Left colon (tissue), 2 donors: ENCODE measurements at places on chromosomes 7 and 10. TPM values are rescaled to one million over a fixed set of nuclear protein-coding genes. Genes with fewer than 3 reads are reported as not detected.

DNA sequence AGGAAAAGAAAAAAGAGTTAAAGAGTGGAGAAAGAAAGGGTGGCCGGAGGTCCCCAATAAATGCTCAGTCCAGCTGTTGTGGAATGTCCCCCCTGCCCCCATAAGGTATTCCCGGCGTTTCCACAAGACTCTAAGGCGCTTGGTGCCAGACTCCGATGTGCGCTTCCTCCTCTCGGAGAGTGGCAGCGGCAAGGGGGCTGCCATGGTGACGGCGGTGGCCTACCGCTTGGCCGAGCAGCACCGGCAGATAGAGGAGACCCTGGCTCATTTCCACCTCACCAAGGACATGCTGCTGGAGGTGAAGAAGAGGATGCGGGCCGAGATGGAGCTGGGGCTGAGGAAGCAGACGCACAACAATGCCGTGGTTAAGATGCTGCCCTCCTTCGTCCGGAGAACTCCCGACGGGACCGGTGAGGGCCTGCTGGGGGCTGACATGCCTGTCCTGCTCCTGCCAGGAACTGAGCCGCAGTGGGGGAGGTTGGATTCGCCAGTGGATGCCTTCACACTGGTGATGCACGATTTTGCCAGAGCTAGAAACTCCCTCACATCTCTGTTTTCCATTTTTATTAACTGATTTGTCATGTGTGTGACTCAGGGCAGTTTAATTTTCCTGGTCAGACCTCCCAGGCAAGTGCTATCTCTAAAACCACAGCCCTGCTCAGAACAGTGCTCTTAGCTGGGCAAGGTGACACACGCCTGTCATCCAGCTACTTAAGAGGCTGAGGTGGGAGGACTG lies 34.2 kb downstream of the TACR2 start:
- DNase-seq: no peak

- no peak for DNase-seq
Observed at GRCh38 chr7:3710122-3710521, 409.1 kb downstream of the SDK1 start.

DNA sequence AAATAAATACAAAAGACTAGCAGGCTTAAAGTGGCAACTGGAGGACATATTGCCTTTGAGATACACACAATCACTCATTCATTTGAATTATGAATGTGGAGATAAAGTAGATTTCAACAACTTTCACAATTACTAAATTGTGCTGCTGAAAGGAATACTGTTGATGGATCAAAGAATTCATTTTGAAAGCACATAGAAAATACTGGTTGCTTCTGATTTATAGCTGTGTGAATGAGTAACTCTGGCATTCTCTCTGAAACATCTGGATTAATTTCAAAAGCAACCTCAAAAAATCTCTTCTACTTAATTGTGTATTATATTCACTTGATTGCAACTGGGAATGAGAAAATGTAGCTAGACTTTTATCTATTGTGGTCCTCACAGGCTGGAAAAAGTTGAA lies 397.6 kb downstream of the THSD7A start:
- no peak for DNase-seq

- DNase-seq: no peak
Observed at GRCh38 chr7:105664816-105665525, 83.7 kb upstream of the EFCAB10 start.

GRCh38 chr10:89266721-89267453 lies 15.3 kb upstream of the LIPA start:
- DNase-seq: no peak

The PCBD1 gene
- total RNA-seq: 78.2 TPM

GRCh38 chr10:89171263-89171872 lies 35.7 kb downstream of the CH25H start:
- no peak for DNase-seq

The PTN gene
- 1.3 TPM for total RNA-seq

DNA sequence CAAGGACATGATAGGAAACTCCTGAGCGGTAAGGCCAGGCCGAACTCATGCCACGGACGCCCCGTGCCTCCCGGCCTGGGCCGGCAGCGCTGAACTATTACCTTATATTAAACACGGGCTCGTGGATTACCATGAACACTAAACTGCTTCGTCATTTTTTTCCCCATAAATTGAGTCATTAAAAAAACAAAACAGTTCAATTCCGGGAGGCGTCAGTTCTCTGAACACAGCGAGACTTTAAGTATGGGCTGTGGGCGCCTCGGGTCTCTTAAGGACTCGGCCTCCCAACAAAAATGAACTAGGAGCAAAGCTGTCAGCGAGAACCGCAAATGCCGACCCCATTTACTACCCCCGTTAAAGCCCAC lies 519 bp downstream of the PITRM1 start:
- DNase-seq: no peak

- DNase-seq: peak; percentile 31
Observed at GRCh38 chr7:29988424-29989256, 961 bp downstream of the SCRN1 start.

The GIMAP1 gene
- total RNA-seq: 1.1 TPM

GRCh38 chr10:75269605-75270004 lies 33.8 kb upstream of the COMTD1 start:
- DNase-seq: no peak

The MSS51 gene
- total RNA-seq: 1.5 TPM

GRCh38 chr10:103102195-103102594 lies 90.9 kb downstream of the NT5C2 start:
- DNase-seq: no peak

The PTF1A gene
- total RNA-seq: not detected

- DNase-seq: no peak
Observed at GRCh38 chr10:45463244-45464116, 89.5 kb downstream of the ALOX5 start.

DNA sequence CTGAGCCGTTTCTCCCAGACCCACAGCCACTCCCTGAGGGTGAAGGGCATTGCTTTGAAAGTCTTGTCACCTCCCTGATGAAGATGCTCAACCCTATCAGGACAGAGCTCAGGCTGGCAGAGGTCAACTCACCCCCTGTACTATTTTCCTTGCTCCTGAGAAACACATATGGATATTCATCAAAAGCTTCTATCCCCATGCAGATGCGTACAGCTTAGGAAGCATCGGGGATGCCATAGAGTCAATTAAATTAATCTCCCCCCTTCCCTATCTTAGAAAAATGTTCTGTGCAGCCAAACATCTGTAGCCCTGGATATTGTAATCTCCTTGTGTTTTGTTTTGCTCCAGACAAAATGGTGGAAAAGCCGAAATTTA lies 67.2 kb downstream of the EMX2 start:
- no peak for DNase-seq

GRCh38 chr7:141142058-141142457 lies 68.2 kb downstream of the TMEM178B start:
- no peak for DNase-seq

- no peak for DNase-seq
Observed at GRCh38 chr10:22427101-22427500, 81.8 kb downstream of the SPAG6 start.

DNA sequence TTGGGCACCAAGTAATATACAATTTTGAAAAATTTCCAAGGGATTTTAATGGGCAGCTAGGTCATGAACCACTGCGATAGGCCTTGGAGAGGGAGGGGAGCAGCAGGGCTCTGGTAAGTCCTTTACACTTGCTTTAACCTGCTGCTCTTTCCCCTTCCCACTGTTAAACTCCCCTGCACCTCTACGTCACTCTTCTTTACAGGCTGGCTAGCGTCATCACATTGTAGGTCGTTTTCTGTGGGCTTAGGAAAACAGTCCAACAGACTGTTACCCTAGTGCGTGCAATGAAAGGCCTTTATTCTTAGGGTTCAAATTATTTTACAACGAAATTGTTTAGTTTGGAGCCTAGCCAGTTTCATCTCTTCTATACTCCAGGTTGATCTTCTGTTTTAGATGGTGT lies 235.7 kb downstream of the AUTS2 start:
- DNase-seq: no peak

DNA sequence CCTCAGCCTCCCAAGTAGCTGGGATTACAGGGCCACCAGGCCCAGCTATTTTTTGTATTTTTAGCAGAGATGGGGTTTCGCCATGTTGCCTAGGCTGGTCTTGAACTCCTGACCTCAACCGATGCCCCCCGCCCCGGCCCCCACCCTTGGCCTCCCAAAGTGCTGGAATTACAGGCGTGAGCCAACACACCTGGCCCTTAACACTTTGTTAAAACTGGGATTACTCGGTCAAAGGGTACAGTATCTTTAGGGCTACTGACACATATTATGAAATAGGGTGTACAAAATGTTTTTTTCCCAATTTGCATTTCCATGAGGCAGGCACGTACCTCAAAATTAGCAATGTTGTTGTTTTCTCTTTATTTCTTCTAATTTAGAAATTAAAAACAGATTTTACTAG lies 11.5 kb downstream of the NUDT5 start:
- DNase-seq: no peak

DNA sequence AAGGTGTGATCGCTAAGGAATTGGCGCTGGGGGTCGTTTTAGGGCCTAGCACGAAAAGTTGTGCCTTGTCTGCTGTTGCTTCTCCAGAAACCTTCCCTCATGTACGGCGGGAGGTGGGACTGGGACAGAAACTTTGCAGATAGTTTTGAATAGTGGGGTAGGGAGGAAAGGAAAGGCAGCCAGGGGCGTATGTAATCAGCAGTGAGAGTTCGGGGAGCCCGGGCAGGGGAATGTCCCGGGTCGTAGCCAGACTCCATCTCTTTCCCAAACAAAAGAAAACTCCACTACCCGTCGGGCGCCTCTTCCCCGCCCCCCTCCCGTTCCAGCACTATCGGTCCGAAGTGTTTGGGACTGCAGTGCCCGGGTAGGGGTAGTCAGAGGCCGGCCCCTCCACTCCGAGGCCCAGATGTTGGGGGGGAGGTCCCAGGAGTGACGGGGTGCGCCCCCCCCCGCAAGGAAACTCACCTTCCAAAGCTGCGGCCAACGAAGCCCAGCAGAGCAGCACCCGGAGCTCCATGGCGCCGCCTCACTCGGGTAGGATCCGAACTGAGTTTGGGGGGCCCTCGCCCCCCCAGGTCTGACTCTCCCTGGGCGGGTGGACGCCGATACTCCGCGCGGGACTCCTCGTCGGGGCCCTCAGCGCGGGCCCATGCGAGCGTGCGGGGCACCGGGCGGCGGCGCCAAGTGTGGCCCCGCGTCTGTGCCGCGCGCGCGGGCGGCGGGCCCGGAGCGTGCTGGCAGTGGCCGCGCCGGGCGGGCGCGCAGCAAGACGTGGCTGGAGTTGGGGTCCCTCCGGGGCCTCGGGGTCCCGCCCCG lies 601 bp downstream of the EPHB4 start:
- peak; percentile 49 for DNase-seq

GRCh38 chr7:79304711-79305110 lies 148.8 kb downstream of the MAGI2 start:
- no peak for DNase-seq

The EPO gene
- not detected for total RNA-seq

DNA sequence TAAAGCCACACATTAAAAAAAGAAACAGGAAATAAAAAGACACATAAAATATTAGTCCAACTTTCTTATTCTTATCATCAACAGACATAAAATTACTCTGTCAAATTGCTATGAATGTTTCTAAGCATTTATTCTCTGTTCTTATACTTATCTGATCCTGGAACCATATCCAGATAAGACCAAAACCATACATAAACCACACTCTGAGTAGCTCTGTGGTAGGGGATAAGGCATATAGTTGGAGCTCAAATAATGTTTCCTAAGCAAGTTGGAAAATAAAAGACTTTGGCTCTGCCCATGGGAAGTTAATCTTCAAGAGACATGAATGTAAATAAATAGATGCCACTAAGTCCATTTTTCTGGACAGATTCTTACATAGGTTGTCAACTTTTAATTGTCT lies 103.1 kb upstream of the PLXDC2 start:
- DNase-seq: no peak

The LOXL4 gene
- total RNA-seq: 0.34 TPM

DNA sequence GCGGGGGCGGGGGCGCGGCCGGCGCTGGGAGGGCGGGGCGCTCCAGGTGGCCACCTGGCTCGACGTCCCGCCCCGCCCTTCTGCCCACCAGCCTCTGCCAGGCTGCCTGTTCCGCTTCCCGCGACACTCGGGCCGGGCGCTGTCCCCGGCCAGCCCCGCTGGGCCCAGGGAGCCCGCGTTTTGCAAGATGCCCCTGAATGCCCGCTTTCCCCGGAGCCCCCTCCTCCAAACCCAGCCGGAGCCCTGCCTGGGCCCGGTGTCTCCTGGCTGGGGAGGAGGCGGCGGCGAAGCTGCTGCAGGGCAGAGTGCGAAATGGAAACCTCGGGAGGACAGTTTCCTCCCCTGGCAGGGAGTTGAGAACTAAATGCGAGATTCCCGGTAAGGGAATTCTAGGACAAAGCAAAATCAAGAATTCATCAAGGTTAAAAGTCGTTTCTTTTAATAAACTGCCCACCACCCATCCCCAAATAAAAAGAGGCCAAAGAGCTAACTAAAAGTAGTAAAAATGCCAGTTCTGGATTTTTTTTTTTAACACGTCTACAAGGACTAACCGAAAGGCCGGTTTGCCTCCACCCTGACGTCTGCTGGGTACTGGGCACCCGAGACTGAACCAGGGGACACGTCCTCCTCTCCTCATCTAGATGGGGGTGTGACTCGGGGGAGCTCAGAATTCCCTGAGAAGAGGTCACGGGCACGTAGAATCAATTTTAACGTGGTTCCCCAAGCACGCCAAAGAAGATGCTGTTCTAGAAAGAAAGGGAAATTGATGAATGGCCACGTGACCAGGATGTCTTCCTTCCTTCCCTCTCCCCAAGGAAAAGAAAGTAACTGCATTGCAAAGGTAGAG lies 200.4 kb upstream of the NFE2L3 start:
- no peak for DNase-seq

The ACSL5 gene
- 216 TPM for total RNA-seq

GRCh38 chr10:61464461-61465170 lies 11.4 kb upstream of the TMEM26 start:
- no peak for DNase-seq

DNA sequence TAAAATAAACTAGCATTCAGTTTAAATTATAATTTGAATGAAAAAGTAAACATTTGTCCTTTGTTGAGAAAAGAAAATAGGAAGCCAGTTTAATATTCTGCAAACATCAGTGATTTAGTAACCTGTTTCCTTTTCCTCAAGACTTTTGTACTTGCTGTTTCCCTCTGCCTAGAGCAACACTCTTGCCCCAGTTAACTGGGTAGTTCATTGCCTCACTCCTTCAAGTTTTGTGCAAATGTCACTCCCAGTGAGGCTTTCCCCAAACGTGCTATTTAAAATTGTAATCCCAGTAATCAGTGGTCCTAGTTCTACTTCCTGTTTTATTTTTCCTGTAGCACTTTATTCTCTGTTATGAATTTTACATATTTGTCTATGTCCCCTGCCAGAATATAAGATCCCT lies 23.8 kb downstream of the DLD start:
- DNase-seq: no peak

GRCh38 chr10:88793712-88794299 lies 8.7 kb upstream of the LIPM start:
- no peak for DNase-seq

GRCh38 chr10:116721547-116722392 lies 20.6 kb downstream of the HSPA12A start:
- DNase-seq: no peak

DNA sequence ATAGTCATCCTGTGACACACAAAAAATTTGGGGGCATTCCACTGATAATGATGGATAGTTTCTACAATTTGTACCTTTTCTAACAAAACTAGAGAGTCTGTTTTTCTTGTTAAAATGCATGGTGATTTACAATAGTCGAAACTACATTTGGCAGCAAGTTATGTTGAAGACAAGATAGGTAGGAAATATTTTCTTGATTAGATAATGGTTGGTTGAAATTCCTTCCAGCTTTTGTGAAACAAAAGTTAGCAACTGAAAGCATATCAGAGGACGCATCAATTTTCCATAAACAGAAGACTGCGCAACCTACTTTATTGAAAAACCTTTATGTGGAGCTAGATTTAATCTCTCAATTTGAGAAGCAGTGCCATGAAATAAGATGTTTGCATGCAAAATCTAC lies 155.8 kb upstream of the GLI3 start:
- no peak for DNase-seq

The UNCX gene
- not detected for total RNA-seq
